ENCODE measurements at places on chromosomes 4 and X.

GRCh38 chr4:76309939-76310550, 3.5 kb downstream of the STBD1 start:
- DNase-seq: no peak

DNA sequence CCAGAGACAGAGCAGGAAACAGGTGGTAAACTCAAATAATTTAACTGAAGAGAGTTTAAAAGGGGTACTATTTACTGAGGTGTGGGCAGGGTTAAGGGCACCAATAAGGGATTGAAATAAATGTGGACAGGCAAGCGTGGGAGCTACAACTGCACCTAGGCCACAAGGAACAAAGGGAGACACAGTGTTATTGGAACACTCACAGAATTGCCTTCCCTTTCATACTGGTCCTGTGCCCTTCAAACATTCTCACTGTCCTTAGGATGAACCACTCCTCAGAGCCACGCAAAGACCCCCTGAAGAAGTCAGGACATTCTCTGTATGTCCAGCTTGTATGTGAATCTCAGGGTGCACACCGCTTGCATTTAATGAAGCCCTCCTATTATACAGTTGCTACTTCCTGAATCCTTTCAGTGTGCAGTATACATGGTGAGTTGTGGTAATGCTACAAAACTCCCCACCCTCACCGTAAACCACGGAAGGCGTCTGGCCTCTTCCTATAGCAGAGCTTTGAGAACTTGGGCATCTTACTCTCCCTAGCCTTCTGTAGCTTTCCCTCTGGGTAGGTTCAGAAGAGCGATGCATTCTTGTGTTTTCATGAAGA, 9.6 kb upstream of the MRPL1 start:
- peak; percentile 76 for DNase-seq

GRCh38 chr4:42871671-42872290, 20.7 kb upstream of the GRXCR1 start:
- no peak for DNase-seq

- no peak for DNase-seq
Observed at GRCh38 chr4:83885256-83886182, 349.6 kb downstream of the GPAT3 start.

DNA sequence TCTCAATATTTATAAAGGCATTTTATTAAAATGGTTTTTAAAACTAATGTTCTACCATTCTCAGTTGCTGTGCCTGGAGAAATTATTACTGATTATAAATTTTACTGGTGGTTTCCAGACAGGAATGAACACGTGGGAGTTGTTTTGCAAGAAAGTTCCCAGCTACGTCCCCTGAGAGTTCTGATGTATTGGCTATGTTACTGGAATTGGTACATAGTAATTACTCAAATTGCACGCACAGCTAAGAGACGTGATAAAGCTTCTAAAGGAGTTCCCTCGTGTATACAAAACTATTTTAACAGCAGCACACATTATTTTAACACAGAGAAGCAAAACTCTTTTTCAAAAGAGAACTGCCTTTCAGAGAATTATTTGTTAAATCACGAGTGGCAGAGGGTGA, 292.2 kb downstream of the NLGN4X start:
- DNase-seq: no peak

- no peak for DNase-seq
Observed at GRCh38 chrX:129686422-129686948, 31.7 kb upstream of the APLN start.

GRCh38 chr4:185165605-185166063, 22.6 kb downstream of the SLC25A4 start:
- DNase-seq: no peak

DNA sequence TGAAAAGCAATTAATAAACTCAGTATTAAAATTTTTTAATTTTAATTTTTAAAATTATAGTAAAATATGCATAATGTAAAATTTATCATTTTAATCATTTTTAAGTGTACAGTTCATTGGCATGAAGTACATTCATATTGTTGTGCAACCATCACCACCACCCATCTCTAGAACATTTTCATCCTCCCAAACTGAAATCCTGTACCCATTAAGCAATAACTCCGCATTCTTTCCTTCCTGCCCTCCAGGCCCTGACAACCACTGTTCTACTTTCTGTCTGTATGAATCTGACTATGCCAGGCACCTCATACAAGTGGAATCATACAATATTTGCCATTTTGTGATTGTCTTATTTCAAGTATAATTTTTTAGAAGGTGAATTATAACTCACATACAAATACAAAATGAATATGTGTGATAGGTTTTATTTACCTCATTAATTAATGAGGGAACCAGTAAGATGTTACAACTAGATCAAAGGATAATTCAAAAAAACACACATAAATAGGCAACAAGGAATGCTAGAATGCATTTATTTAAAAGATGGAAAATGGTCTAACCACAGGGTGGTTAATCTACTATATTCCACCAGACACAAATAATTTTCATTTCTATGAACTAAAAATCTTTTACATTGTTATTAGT, 13.1 kb upstream of the AFF1 start:
- DNase-seq: no peak

- DNase-seq: no peak
Observed at GRCh38 chr4:68372588-68372987, 22.7 kb upstream of the YTHDC1 start.

- no peak for DNase-seq
Observed at GRCh38 chrX:155242300-155242699, 22.0 kb downstream of the RAB39B start.

GRCh38 chr4:101136373-101137370, 210.7 kb downstream of the PPP3CA start:
- DNase-seq: no peak

- DNase-seq: no peak
Observed at GRCh38 chr4:95830651-95831050, 9.2 kb upstream of the PDHA2 start.

DNA sequence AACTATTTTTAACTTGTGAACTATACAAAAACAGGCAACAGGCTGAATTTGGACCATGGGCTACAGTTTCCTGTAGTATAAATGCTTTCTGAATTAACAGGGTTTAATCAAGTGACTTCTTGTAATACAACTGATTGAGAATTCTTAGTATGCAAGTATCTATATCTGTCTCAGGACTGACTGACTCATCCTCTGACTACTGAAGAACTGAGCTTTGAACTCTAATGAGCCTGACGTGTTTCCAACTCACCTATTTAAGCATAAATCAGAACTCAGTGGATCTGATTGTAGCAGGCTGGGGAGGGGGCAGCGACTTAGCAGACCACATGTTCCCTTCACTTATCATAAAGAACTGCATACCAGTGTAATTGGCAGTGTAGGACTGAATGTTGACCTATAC, 7.8 kb downstream of the SPATA4 start:
- DNase-seq: no peak

GRCh38 chr4:106687026-106687425, 318.4 kb upstream of the GIMD1 start:
- no peak for DNase-seq

- DNase-seq: no peak
Observed at GRCh38 chr4:99134586-99134985, 9.5 kb downstream of the ADH4 start.

GRCh38 chrX:57607295-57608187, 15.7 kb downstream of the ZXDB start:
- no peak for DNase-seq

- no peak for DNase-seq
Observed at GRCh38 chrX:78064152-78064551, 39.9 kb upstream of the PGK1 start.

DNA sequence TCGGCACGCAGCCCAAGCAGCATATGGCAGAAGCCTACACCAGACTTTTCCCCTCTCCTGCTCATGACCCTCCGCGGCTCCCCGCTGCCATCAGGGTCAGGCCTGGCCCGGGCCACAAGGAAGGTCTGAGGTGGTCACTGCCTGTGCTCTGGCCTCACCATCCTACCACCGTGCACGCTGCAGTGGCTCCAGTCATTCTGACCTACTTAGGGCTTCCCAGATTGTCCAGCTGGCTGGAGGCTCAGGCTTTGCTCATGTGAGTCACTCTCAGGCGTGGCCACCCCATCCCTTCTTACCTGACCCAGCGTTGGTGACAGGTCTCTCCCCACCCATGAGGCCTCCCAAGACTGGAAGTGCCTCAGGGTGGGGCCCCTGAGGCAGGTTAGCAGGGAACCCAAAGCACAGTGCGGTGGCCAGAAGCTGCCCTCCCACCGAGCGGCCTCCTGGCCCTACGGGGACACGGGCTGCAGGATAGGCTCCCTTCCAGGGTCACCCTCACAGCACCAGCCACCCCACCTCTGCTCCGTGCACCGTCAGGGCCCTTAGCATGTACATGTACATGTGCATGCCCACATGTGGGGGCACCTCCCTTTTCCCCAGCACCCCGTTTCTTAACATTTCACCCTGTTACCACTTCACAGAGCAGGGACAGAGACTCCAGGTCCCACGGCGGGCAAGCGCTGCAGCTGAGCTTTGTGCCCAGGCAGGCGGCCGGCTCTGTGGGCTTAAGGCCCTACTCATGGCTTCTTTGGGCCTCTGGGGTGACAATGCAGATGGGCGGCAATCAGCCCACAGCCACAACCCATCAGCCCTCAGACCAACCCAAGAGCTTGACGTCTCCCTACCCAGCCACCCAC, 2.2 kb downstream of the TREX2 start:
- no peak for DNase-seq

GRCh38 chr4:169079942-169080827, 70.1 kb upstream of the CBR4 start:
- no peak for DNase-seq

GRCh38 chrX:13046141-13046855, 1.9 kb upstream of the FAM9C start:
- DNase-seq: no peak

DNA sequence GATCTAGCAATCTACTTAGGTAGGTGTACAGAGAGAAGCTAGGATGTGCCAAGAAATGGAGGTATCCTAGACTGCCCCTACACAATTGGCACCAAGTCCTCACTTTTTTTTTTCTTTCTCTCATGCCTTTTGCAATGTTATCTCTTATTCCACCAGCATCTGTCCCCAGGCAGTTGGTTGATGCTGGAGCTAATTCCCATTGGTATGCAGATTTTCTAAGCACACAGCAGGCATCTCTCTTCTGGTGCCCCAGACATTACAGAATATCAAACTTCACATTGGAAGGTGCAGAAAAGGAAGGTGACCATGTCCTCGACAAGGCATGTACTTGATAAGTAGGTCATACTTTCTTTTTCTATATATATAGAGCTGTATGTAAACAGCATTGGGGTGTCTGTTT, 21.6 kb downstream of the LUZP4 start:
- no peak for DNase-seq

DNA sequence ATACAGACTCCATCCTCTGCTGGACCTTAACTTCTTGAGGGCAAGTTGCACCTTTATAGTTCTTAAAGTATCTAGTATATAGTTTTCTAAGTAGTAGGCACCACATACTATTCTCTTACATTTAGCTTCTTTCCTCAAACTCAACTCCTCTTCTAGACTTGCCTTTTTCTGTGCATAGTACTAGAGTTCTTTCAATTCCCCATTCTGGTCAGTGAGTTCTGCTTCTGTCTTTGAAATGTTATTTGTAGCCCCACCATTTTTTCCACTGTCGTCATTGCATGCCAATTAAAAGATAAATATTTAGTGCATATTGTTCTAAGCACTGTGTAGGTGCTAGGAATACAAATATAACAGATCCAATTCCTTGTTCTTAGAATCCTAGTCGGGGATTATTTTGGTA, 31.6 kb downstream of the CDKL5 start:
- DNase-seq: no peak

GRCh38 chr4:27087306-27088045, 226.8 kb downstream of the STIM2 start:
- DNase-seq: no peak

DNA sequence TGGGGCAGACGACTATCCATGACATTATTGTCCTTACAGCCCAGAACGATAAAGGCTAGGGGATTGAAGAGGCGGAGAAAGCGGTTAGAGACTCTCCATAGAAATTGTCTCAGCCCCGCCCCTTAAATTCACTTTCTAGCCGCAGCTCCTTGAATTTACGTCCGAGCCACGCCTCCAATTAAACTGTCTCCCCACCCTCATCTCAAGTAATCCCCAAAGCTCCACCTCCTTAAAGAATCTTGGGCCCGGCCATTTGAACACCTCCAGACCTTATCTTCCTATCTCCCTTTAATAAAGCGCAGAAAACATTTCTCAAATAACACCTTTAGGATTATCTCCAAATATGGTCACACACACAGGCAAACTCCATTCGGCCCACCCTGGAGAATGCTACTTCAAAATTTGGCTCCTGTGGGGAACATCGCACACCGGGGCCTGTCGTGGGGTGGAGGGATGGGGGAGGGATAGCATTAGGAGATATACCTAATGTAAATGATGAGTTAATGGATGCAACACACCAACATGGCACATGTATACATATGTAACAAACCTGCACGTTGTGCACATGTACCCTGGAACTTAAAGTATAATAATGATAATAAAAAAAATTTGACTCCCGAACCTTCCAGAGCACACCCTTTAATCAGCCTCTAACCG, 7.2 kb upstream of the MAGIX start:
- peak; percentile 63 for DNase-seq

DNA sequence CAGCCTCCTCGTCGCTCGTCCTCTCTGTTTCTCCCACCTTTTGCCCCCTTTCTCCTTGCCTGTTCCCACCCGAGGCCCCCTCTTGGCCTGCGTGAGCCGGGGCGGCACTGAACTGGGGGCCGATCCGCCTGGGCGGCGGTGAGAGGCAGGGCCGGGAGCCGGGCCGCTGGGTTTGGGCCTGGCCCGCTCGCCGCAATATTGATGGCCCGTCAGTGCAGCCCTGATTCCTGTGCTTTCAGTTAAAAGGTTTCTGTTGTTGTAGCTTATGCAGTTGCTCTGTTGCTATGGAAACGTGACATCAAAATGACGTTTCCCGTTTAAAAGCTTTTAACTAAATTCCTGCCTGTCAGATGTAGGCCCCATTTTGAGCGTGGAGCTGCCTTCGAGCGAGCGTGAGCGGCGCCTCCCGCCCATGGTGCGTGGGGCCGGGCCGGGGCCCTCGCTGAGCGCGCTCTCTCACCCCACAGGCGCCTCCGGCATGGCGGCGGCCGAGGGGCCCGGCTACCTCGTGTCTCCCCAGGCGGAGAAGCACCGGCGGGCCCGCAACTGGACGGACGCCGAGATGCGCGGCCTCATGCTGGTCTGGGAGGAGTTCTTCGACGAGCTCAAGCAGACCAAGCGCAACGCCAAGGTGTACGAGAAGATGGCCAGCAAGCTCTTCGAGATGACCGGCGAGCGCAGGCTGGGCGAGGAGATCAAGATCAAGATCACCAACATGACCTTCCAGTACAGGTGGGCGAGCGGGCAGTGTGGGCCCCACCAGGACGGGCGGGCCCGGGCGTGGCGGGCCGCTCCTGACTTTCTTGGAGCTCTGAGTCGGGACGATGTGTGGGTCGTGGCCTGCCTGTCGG, at the start of gene MSANTD1:
TSS of gene MSANTD1 (plus strand) at position 349 of the 851 bp plus-strand sequence. CDS start at position 413, 64 bp downstream.
- DNase-seq: no peak

DNA sequence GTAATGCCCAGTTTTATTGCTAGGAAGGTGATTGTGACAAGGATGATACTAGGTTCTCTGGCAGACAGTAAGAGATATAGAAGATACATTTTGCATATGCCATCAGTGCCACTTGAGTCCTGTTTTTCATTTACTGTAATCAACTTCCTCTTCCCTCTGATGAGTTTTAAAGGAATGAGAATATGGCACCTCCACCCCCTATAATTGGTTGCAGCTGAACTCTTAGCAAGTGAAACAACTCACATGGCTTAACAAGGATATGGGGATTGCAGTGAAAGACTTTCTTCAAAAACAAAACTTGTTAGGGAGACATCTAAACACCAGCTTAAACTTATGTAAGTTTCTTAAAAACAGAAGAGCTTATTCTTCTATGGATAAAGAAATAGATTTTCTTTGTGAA, 90.0 kb downstream of the AREG start:
- DNase-seq: no peak
